ENCODE measurements at places on chromosomes 4 and X.

DNA sequence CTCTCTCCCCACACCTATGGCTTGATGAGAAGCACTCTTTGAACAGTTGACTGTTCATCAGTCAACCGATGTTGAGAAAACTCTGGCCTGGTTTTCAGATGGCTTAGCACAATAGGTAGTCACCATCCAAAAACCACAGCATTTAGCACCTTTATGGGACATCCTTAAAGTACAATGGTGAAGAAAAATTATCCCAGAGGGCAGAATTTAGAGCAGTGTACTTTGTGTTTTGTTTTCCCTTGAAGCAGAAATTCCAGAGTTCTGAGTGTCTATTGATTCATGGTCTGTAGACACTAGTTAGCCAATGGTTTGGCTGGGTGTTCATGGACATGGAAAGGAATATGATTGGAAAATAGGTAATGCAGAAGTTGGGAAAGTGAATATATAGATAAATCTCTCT, 487.0 kb downstream of the PDHA2 start:
- no peak for DNase-seq

- no peak for DNase-seq
Observed at GRCh38 chr4:56804551-56804950, 16.9 kb downstream of the SPINK2 start.

GRCh38 chr4:5126857-5127256, 75.6 kb downstream of the STK32B start:
- no peak for DNase-seq

- DNase-seq = no peak
Observed at GRCh38 chr4:167711517-167711916, 380.8 kb upstream of the ANXA10 start.

Data from GM20000 (cell line).